ENCODE measurements at places on chromosomes 2 and 18.

DNA sequence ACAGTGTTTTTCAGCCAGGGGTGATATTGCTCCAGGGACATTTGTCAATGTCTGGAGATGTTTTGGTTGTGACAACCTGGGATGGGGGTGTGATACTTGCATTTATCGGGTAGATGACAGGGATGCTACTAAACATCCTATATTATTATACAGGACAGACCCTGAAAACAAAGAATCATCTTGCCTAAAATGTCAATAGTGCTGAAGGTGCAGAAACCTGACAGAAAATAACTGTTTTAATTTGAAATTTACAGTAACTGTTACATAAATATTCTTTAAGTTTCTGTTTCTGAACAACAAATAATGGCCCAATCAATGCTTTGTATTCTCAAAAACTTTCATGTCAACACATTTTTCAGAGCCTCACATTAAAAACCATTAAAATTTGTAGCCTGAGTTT lies 2.0 kb downstream of the IL36A start:
- DNase-seq = no peak

- DNase-seq = peak; percentile 13
Measured at GRCh38 chr2:151363709-151364108, 6.3 kb downstream of the TNFAIP6 start.

DNA sequence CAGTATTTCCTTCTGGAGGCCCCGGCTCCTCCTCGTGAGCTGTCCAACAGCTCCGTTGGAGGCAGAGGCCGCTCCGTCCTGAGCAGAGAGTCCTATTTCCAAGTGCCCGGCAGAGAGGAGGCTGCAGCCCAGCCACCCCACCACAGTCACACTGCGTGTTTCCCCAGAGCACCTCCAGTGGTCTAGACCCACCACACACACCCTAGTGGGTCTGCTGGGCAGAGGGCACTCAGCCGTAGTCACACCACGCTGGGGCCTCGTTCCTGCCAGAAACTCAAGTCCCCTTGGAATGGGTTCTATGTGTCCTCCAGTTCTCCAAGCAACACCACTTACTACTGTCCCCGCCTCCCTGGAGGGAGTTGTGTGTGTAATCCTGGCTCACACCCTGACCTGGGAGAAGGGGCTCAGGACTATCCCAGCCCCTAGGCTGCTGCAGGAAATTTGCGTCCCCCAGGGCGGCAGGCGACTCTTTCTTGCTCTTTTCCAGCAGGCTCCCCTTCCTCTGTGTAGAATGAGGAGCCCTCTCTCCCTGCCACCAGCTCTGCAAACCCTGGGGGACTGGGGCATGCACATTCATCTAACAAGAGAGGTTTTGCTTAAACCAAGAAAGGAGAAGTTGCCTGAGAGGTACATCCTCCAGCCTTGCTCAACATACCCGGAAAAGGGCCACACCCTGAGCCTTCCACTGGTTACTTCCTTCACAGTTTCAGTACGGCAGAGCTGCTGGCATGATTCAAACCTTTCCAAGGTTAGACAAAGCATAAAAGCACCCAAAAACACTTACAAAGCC lies 114.1 kb downstream of the NDUFA10 start:
- DNase-seq = peak; percentile 68

DNA sequence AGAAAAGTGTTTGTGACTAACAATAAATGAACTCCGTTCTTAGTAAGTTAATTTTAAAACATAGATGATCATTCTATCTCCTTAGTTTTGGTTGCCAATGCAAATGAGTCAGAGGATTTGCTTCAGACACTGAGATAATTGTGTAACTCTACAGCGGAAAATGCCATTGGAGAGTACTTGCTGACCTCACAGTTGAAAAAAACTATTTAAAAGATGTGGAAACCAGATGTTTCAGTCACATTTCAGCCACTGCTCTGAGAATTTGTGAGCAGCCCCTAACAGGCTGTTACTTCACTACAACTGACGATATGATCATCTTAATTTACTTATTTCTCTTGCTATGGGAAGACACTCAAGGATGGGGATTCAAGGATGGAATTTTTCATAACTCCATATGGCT lies at the start of gene TNFAIP6:
TNFAIP6 (plus strand) TSS at position 234 of the 400 bp plus-strand sequence; CDS start at position 309, 75 bp downstream.
- DNase-seq = no peak

DNA sequence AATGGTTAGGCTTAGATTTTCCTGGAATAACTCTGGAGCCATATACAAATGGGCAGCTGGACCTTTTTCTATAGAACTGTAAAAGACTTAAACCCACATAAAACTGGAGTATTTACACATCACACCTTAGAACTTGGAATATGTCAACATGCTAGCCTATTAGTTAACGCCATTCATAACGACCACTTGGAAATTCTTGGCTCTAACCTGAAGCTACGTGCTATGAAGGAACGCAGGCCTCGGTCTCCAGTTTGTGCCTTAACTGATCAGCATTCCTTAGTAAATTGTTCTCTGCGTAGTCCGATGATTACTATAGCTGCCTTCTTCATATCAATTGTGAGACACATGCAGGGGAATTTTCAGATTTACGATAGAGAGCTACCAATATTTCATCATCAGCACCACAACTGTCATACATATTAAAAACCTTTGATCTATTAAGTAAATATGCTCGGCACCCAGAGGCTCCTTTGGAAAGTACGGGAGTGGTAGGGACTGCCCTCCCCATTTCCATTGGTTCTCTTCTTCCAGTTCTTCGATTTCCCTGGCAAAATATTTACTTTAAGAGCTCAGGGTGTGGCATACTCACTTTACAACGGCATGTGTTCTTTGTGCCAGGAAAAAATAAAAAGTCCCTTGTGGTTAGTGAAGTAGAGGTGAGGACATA lies 17.5 kb upstream of the CCL20 start:
- no peak for DNase-seq

GRCh38 chr2:136393514-136393913 lies 275.6 kb upstream of the CXCR4 start:
- DNase-seq = no peak

GRCh38 chr2:69462780-69463179 lies 25.5 kb upstream of the NFU1 start:
- no peak for DNase-seq

DNA sequence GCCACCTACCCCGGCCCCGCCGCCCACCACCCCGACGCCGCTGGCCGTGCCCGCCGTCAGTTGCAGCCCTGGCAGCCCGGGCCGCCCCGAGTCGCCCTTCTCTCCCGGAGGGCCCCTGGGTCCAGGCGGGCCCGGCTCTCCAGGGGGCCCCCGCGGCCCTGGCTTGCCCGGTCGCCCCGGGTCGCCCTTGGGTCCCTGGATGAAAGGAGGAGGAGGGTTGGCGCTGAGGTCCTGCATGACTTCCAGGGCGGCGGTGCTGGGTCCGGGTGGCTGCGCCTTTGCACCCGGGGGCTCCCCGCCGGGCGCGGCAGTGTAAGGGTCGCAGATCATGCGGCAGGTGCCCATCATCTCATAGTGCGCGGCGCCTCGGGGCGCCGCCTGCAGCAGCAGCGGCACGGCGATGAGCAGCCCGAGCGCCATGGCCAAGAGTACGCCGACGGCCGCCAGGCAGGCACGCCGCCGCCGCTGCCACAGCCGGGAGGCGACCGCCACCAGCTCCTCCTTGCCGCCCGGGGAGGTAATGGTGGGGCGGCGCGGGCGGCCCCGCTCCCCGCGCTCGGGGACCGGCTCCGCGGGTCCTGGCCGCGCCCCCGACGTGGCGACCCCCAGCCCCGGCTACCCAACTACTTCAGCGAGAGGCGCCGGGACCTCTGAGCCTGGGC lies 570 bp downstream of the C1QL2 start:
- no peak for DNase-seq
